ENCODE measurements at places on chromosomes 4 and X. TPM values are rescaled to one million over a fixed set of nuclear protein-coding genes. Genes with fewer than 3 reads are reported as not detected.

DNA sequence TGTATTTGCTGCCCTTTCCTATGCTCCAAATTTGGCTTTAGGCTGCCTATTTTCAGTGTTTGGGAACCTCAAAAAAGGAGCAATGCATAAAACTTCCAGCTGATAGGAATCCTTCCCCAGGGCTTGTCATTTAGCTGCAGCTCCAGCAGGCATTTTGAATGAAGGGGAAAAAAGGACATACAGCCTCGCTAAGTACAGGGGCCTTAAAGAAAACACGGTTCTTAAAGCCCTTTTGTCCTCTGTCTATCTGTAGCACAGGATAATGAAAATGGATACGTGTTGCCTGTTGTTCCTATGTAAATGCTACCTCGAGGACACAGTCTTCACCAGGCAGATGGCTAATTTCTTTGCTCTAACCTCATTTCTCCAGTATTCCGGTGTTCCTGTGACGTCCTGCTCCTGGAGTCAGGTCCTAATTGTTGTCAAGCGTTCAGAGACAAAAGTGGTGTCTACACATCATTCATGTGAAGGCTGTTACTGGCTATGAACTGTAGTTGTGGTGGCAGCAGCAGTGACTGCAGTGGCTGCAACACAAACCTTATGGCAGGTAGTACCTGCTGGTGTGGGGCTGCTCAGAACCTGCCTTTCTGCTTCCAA is 117.4 kb downstream of the MGST2 start:
- DNase-seq = no peak

Gene CENPVL2
- not detected for polyA plus RNA-seq

GRCh38 chr4:143539670-143540023 is 26.1 kb downstream of the SMARCA5 start:
- no peak for DNase-seq

GRCh38 chr4:5980436-5981155 is 37.6 kb downstream of the C4orf50 start:
- no peak for DNase-seq

- DNase-seq = no peak
Measured at GRCh38 chr4:78332976-78333375, 218.6 kb upstream of the ANXA3 start.

- DNase-seq = peak; percentile 43
Measured at GRCh38 chr4:129239088-129239487, 143.1 kb downstream of the C4orf33 start.

Gene CLCN5
- polyA plus RNA-seq = 89.3 TPM

GRCh38 chrX:40012868-40013265 is 84.9 kb downstream of the BCOR start:
- peak; percentile 76 for DNase-seq

DNA sequence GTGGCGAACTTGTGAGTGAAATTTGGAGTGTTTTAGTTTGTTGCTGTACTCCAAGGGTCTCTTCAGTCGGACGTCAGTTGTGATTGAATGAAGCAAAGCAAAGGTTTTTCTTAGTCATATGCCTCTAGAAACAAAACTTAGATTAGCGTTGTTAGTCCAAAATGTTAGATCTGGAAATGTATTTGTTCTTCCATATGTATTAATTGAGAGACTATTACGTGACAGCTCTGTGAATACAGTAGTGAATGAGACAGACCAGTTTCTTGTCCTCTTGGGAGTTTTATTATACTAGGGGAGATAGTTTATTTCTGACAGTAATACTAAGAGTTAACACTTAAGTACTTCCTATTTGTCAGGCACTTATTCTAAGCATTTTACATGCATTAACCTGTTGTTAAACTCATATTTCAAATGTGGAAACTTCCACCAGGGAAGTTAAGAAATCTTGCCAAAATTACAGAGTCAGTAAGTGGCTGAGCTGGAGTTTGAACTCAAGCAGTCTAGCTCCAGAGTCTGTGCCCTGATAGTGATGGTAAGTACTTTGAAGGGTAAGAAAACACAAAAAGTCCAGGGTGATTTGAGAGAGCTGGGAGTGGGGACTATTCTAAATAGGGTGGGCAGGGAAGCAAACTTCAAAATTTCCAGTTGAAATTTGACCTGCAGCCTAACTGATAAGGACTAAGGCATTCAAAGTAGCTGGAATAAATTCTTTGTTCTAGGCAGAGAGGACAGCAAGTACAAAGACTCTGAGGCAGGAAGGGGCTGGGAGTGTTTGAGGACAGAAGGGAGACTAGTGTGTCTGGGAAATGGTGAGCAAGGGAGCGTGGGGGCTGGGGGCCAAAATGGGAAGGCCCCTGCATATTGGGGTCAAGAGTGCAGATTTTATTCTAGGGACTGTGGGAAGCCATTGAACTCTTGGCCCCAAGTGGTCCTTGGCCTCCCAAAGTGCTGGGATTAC is 17.0 kb downstream of the ADD1 start:
- DNase-seq = no peak

Gene NOX1
- 0.38 TPM for polyA plus RNA-seq

DNA sequence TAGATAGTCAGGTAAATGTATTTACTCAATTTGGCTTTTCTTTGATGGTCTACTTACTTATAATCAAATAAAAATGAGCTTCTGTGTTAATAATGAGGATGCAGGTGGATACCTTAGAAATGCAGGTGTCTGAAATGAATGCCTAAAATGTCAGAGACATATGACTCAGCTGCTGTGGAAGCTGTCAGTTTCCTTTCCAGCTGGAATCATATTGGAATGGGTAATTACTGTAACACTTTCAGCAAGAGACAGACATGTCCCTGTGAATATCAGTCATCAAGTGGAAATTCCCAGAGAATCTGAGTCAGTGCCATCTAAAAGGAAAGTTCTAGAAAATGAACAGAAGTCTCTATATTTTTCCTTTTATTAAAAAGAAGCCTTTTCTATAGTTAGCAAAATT is 783.0 kb upstream of the AADAT start:
- DNase-seq = no peak

Gene GASK1B
- polyA plus RNA-seq = 67.1 TPM

Gene POLA1
- 13.5 TPM for polyA plus RNA-seq

DNA sequence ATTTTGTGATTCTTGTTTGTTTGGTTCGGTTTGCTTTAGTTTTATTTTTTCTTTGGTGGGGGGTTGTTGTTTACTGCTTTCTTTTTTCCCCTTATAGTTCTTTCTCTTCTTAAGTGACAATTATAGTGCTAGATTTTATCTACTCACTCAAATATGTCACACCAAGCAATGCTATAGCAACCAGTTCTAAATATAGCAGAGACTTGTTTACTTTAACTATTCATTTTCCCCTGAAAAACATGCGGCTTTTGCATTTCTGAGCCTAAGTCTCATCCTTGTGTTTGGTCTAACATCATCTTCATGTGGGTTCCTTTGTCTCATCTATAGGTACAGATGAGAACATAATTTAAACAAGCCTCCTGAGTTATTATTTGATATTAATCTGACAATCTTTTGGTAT is 676.6 kb downstream of the FAT4 start:
- no peak for DNase-seq

DNA sequence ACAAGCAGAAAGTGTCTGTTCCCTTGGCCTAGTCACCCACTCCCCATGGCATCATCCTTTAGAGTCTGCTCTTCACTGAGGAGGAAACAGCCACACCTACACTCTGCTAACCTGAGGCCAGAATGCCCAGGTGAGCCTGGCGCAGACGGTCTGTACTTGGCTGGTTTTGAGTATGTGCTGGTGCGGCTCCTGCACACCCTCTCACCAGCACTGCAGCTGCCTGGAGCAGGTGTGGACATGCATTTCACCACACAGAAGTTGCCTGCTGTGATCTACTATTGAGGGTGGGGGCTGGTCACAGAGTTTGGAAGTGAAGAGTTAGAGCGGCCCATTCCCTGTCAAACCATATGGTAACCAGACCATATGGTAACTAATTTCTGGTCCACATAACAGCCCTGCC is 39.5 kb downstream of the KANTR start:
- no peak for DNase-seq

DNA sequence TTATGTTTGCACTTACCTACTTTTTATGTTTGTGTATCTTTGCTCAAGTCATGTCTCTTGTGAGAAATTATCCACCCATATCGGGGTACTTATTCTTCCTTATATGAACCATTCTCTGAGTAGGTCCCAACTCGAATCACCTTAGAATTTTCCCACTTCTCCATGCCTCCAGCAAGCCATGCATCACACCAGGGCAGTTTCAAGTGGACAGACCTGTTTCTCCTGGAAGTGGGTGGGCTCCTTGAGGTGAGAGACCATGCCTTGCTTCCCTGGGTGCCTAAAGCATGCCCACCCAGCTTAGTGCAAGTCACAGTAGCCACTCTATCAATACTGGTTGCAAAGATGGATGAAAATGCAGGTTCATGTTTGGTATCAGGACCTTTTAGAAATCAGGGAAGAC is 187.2 kb downstream of the KIT start:
- DNase-seq = no peak

Gene IL15
- polyA plus RNA-seq = 14.8 TPM

DNA sequence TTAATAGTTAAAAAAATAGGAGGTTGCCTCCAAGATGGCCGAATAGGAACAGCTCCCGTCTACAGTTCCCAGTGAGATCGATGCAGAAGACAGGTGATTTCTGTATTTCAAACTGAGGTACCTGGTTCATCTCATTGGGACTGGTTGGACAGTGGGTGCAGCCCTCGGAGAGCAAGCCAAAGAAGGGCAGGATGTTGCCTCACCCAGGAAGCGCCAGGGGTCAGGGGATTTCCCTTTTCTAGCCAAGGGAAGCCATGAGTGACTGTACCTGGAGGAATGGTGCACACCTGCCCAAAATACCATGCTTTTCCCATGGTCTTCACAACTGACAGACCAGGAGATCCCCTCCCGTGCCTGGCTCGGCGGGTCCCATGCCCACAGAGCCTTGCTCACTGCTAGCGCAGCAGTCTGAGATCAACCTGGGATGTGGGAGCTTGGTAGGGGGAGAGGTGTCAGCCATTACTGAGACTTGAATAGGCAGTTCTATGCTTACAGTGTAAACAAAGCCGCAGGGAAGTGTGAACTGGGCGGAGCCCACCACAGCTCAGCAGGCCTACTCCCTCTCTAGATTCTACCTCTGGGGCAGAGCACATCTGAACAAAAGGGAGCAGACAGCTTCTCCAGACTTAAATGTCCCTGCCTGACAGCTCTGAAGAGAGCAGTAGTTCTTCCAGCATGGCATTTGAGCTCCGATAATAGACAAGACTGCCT is 47.5 kb downstream of the PPA2 start:
- no peak for DNase-seq

DNA sequence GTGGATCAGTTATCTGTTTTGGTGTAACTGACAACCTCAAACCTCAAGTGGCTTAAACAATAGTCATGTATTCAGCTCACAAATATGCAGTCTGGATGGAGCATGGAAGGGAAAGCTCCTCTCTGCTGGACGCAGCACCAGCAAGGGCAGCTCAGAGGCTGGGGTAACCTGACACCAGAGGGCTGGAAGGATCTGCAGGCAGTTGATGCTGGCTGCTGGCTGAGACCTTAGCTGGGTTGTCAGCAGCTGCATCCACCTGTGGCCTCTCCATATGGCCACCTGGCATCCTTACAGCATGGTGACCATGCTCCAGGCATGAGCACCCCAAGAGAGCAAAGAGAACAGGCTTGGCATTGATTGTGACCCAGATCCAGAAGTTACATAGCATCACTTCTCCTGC is 46.7 kb downstream of the ENPP6 start:
- DNase-seq = peak; percentile 60

GRCh38 chr4:90103991-90104390 is 23.2 kb upstream of the CCSER1 start:
- DNase-seq = no peak

Gene TEC
- 0.87 TPM for polyA plus RNA-seq

DNA sequence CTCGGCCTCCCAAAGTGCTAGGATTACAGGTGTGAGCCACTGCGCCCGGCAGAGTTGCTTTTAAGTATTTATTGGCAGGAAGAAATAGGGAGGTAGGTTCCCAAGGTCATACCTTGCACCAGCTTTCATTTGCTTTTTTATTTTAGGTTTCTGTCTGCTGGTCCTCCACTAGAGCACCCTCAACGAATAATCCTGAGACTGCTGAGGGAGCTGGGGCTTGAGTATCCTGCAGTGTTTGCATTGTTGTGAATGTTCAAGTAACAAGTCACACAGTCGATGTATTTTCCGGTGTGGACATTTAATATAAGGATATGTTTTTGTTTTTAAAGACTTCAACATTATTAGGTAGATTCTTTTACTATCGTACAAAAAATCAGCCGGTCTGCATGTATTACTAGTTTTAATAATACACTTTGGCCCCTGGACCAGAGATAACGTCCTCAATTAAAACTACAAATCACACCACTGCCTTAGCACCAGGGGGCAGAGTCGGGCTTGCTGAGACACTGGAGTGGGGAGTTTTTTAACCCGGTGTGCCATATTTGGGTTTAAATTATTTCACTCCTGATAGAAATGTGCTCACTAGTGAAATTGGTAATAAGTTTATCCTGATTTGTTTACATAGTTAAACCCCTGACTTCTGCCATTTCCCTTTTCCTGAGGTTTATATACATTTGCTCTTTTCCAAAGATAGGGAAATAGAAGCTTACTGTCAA is 11.6 kb downstream of the SMIM20 start:
- DNase-seq = peak; percentile 57

Gene CDKL2
- polyA plus RNA-seq = 0.12 TPM

- DNase-seq = no peak
Measured at GRCh38 chr4:87570290-87570805, 38.0 kb upstream of the DSPP start.

GRCh38 chrX:134460862-134461220 is 876 bp downstream of the HPRT1 start:
- peak; percentile 9 for DNase-seq

DNA sequence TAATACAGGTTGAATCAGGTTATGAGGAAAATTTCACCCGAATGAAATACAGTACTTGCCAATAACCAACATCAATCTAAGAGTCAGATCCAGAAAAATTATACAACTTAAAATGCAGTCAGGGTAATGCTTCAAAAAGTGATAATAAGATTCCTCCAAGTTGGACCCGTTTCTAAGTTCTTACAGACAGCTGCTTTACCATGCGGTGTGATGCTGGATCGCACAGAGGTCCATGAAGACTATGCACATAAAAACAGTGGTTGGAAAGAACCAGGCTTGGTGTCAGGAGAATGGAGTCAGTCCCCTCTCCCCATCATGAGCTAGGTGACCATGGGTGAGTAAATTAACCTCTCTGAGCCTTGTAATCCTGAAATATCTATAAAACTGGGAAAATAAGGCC is 261.3 kb downstream of the QDPR start:
- peak; percentile 62 for DNase-seq

DNA sequence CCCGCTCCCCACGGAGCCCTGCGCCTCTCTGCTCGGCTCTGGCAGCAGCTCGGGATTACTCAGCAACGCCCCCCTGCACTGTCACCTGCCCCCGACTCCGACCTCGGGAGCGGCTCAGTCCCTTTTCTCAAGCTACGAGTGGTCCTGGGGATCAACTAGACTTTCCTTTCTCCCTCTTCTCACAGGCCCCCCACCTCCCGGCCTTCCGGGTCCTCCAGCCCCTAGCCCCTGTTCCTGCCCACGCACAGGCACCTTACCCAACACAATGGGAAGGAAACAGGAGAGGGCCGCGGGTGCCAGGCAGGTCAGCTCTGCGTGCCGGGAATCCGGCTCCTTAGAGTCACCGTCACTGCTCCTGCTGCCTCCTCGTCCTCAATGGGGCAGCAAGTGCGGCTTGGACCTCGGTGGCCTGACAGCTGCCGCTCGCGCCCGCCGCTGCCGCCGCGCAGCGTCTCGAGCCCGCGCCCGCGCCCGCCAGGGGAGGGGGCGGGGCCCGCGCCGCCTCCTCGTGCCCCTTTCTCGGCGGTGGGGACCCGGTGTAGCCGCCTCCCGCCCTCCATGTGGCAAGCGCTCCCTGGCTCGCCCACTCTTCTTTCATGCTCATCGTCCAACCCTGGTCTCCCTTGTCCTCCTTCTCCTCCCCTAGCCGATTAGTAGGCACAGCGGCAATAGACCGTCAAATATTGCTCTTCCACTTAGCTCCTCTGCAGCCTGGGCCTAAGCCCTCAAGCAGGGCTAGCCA is at the start of gene RAB9B:
TSS of gene RAB9B (minus strand) at position 455 of the 742 bp plus-strand sequence. CDS start 6,473 bp downstream, outside the sequence.
- peak; percentile 69 for DNase-seq

Data from muscle of back (tissue), 13 donors.